ENCODE measurements at places on chromosomes 5 and 9. TPM values are rescaled to one million over a fixed set of nuclear protein-coding genes. Genes with fewer than 3 reads are reported as not detected.
A peak's percentile ranks its signal among the peaks of the same experiment; 100 is the strongest.

The ATP6V1G1 gene
- total RNA-seq: 181 TPM

- no peak for DNase-seq
Measured at GRCh38 chr9:86859056-86859455, 88.2 kb downstream of the GAS1 start.

- DNase-seq: peak; percentile 49
Measured at GRCh38 chr5:57302164-57302563, 128.3 kb downstream of the GPBP1 start.

- DNase-seq: no peak
Measured at GRCh38 chr9:1948541-1948940, 66.6 kb upstream of the SMARCA2 start.

Measured in epithelial cell of proximal tubule (primary cell).